ENCODE measurements at places on chromosomes 13 and 19.
A peak's percentile ranks its signal among the peaks of the same experiment; 100 is the strongest.

DNA sequence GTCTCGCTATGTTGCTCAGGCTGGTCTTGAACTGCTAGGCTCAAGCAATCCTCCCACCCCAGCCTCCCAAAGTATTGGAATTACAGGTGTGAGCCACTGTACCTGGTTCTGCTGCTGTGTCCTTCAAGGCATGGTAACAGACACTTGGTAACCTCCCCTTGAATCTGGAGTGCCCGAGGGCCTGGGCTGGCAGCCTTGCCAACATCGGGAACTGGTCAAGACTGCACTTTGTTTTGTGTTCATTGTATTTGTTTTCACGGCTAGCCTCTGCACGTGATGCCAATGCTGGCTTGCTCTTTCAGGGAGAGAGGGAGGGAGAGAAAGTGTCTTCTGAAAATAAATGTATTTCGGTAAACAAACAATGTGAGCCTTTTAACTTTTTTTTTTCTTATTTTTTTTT is 12.0 kb downstream of the CERS4 start:
- peak; percentile 90 for DNase-seq

DNA sequence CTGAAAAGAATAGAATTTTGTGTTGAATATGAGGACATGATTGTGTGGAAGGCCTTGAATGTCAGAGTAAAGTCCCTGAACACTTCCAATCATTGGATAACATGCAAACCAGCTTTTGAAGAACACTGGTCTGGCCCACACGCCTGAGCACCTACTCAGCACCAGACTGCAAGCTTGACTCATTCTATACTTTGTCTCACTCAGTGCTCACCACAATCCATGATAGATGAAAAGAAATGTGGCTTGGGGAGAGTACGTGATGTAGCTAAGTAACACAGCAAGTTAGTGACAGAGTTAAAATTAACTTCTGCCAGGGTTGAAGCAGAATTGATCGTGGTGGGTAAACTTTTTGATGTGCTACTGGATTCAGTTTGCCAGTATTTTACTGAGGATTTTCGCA is 12.0 kb downstream of the DLEU7 start:
- no peak for DNase-seq

DNA sequence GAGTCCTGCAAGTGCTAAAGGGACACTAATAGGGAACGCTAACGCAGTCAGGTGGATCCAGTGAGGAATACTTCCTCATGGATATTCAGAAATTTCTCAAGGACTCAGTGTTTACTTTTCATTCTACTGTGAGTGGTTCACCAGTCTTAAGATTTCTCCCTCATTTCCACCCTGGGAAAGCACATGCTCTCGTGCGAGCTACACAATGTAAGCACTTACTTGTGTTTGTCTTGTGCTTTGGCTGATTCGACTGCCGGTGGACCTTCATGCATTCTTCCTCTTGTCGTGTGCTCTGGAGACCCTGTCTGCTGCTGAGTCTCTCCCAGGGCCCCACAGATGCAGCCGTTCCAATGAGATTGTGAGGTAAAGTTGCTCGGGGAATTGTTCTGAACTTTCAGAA is 180.1 kb downstream of the NUFIP1 start:
- no peak for DNase-seq

- DNase-seq, result no peak
These were observed 2.4 kb downstream of the MAG start for GRCh38 chr19:35294328-35294727.

GRCh38 chr13:20168396-20168795 is 7.5 kb upstream of the GJA3 start:
- DNase-seq, result no peak

GRCh38 chr19:38692458-38693379 is 45.3 kb downstream of the ACTN4 start:
- no peak for DNase-seq

DNA sequence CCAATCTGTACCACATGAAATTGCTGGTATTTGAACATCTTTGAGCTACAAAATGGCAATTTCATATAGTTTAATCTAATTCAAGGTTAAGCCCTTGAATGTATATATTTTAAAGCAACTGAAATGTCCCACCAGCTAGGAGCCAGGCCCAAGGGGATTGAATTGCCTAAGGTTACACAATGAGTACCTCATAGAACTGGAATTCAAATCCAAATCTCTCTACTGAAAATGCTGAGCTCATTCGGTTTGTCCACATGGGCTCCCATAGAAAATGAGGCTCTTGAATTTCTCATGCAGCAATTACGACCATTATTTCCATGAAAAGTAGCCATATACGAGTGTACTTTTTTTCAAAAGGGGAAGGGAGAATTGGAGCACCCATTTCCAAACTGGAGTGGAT is 31.5 kb upstream of the FNDC3A start:
- no peak for DNase-seq

GRCh38 chr13:104984296-104984818 is 1551.1 kb downstream of the EFNB2 start:
- no peak for DNase-seq

DNA sequence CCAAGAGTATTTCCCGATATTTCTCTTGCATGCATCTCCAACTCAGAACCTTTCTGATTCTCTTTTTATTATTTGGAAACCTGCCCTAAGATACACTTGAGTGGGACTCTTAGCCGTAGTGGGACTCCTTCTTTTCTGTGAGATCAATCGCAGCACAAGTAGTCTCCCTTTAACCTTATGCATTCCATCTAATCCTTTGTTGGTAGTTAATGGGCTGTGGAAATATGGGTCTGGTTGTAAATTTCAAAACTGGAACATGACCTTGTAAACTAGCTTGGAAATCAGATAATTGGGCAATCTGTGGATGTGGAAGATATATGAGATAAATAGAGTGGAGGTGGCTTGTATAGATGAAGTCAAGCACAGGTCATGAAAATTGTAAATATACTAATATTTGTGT is 350.0 kb downstream of the NDFIP2 start:
- no peak for DNase-seq

DNA sequence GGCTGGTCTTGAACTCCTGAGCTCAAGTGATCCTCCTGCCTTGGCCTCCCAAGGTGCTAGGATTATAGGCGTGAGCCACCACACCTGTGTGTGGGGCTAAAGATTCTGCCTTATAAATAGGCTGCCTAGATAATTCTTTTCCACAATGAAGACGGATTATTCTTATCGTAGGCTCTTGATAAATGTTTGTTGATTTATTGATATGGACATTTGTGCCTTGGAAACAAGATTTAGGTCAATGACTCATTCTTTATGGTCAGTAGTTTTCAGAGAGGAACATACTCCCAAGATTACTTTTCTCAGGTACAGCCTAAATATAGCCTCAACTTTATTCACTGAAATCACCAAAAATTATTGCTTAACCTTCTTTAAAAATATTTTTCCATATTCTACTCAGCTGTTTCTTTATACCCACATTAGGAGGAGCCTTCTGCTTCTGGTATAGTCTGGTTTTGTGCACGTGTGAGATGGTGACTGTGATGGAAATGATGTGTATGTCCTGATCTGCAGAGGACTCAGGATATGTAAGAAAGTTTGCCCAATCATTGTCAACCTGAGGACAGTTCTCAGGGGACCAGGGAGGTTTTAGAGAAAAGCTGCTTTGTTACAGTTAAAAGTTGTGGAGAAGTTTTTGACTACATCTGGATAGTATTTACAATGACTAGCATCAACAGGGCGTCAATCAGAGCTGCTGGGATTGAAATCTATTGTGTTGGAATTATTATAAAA is 208.9 kb downstream of the DNAJC15 start:
- DNase-seq, result no peak

Data from NCI-H2029 treated with DMSO at 0.1 percent for 48 hours (cell line).